ENCODE measurements at places on chromosomes 6 and 20.

- DNase-seq, result no peak
These were observed 877.5 kb downstream of the TFAP2A start for GRCh38 chr6:9537381-9537780.

DNA sequence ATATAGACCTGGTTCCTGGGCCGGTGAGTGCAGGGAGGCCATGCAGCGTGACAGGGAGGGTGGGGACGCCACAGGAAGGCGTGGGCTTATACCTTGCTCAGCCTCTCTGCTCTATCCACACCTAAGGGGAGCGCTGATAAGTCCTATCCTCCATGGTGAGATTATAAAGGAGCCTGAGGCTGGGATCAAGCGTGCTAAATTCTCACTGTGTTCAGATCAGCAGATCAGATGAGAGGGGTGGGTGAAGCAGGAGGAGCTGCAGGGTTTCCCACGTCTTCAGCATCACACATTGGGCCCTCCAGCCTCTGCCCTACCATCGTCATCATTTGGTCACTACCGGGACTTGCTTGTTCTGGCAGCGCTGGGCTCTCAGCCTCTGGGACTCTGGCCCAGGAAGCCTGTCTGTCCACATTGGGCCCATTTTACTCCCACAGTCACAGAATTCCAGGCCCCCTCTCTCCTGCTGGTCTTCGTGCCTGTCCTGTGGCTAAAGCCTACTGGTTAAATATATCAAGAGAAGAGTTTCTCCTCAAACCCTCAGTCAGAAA is 29.1 kb upstream of the PDE10A start:
- no peak for DNase-seq

- DNase-seq, result no peak
These were observed 8.4 kb upstream of the NSFL1C start for GRCh38 chr20:1474817-1475603.

- peak; percentile 77 for DNase-seq
These were observed 103.5 kb downstream of the LAMP5 start for GRCh38 chr20:9617940-9618339.

GRCh38 chr6:169026175-169026574 is 227.5 kb downstream of the THBS2 start:
- no peak for DNase-seq

All from SHP77 (cell line).